ENCODE measurements at places on chromosomes 11 and 22. TPM values are rescaled to one million over a fixed set of nuclear protein-coding genes. Genes with fewer than 3 reads are reported as not detected.

GRCh38 chr11:29773656-29774264, 243.1 kb downstream of the KCNA4 start:
- no peak for DNase-seq

DNA sequence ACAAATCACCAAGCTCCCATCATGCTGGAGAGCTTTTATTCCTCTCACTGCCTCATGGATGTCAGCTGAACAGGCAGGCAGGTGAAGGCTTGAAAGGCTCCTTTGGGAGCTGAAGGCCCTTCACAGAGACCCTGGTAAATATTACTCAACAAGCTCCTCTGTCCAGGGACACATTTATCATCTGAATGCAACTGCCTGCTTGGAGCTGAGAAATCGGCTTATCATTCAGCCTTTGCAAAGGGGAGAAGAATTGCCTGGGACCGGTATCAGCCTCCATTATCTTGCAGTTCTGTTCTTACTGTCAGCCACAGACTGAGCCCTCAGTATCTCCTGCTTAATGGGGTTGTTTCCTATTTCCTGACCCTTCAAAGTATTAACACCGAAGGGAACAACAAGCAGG, 113.8 kb upstream of the PITPNB start:
- DNase-seq: no peak

- DNase-seq: no peak
Measured at GRCh38 chr11:35583126-35583525, 35.1 kb upstream of the FJX1 start.

DNA sequence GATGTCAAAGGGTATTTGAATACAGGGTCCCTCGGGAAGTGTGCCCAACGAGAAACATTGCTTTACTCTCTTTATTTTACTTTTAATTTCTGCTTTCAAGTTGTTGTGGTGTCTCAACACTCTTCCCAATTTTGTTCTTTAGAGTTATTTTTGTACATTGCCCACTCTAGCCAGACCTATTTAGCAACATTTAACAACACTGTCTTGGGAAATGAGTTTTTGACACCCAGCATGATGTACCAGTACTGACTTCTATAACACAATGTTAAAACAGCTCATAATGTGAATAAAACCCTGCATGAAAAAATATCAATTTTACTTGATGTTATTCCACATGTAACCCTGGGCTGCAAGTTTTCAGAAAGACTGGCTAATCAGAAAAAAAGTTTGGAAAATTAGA, 350.2 kb upstream of the PITPNB start:
- DNase-seq: no peak

- no peak for DNase-seq
Measured at GRCh38 chr11:12397931-12398334, 20.6 kb downstream of the PARVA start.

GRCh38 chr11:108654994-108655631, 9.8 kb upstream of the DDX10 start:
- no peak for DNase-seq

DNA sequence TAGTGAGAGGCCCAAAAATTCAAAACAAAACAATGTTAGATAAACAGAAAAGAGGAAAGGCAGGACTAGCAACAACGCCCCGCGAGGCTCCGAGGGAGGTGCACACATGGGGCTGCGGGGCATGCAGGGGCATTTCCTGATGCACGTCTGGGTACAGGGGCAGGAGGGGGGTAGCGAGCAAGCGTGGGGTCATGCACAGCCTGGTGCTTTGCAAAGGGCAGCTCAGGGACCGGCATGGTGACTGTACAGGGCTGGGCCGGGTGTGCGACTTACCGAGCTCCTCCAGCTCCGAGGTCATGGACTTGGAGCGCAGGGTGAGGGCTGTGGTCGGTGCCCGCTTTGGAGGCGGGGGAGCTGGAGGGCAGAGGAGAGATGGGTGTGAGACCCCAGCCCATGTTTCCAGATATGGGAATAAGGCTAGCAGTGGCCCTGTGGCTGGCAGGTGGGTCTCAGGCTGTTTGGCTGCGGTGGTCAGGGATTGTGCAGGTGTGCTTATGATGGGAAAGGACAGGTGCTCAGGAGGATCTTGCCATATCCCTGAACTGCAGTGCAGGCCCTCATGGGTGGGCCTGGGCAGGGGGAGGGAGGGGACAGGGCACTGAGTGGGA, 103.7 kb downstream of the CTTN start:
- DNase-seq: no peak

DNA sequence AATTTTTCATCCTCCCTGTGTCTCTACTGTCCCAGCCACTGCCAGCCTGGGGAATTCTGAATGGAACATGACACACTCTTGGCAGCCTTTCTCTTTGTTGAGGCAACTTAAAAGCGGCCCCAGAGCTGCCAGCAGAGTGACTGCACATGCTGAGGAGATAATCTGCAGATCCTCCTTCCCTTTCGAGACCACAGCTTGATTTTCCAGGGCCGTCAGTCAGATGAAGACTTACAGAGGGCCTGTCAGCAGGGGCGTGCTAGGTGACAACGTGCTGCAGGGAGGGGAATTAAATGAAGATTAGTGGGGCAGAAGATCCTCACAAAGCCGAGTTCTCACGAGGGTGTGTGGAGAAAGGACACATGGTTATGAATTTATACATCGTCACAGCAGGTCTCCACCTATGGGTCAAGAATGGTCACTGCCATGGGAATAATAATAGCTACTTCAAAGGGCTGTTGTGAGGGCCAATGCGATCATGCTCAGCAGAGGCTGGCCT, 193.5 kb upstream of the PITPNB start:
- no peak for DNase-seq

GRCh38 chr11:107493117-107493516, 35.5 kb upstream of the CWF19L2 start:
- DNase-seq: no peak

GRCh38 chr11:110713449-110713776, 1.2 kb upstream of the ARHGAP20 start:
- no peak for DNase-seq

DNA sequence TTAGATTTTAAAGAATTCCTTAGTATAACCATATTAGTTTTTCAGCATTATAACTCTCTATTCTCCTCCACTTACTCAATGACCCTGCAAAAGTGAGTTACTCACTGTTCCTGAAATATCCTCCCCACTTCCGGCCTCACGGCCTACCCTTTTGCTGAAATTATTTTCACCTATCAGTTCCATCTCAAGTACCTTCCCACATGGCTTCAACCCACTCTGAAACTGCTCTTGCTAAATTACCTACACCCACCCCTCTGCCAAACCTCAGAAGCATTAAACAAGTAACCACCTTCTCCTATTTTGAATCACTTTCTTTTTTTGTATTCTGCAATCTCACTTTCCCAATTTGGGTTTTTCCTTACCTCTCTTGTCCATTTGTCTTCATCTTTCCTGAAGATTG, 37.7 kb downstream of the OR5P2 start:
- DNase-seq: no peak

DNA sequence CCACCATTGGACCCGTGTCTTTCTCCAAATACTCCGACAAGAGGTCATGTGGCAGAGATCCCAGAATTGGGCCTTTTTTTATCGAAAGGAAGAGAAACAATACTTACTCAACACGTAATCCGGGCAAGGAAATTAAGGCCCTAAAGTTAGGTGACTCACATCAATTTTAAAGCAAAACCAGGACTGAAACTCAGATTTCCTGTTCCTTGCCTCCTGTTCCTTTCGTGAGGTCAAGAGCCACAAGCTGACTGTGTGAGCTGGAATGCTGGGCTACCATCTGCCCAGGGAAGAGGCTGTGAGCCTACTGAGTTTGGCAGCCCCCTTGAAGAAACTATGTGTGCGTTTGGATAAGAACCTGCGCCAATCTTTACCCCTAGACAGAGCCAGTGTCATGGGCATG, 27.1 kb upstream of the MRGPRX2 start:
- no peak for DNase-seq

- DNase-seq: peak; percentile 94
Measured at GRCh38 chr11:45105233-45105983, 41.0 kb upstream of the PRDM11 start.

GRCh38 chr11:45857961-45858474, 10.7 kb downstream of the CRY2 start:
- no peak for DNase-seq

DNA sequence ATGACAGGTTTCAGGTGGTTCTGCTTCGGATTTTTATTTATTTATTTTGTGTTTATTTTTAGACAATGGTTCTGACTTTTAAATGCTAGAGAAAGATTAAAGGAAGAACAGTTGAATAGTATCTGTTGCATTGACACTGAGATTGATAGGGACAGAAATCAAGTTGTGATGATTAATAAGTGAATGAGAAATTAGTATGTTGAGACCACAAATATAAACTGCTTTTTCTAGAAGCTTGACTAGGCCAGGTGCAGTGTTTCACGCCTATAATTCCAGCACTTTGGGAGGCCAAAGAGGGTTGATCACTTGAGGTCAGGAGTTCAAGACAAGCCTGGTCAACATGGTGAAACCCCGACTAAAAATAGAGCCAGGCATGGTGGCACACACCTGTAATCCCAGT, 65.1 kb upstream of the TNRC6B start:
- no peak for DNase-seq

BTG4 gene
- not detected for total RNA-seq

Data from H7 (cell line).